ENCODE measurements at places on chromosomes 6 and 20.

DNA sequence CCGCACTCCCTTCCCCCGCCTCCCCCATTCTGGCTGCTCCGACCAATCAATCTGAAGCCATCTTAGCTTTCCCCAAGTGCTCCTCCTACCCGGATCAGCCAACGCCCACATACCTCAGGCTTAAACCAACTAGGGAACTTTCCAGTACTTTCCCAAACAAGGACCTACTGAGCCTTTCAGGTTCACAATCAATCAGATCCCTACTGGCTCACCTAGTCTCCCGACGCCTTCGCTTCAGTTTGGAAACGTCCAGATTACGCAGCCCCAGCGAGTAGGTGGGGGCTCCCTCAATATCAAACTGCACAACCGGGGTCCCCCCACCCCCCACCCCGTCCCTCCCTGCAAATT is 432 bp downstream of the HSPA1L start:
- peak; percentile 96 for DNase-seq

DNA sequence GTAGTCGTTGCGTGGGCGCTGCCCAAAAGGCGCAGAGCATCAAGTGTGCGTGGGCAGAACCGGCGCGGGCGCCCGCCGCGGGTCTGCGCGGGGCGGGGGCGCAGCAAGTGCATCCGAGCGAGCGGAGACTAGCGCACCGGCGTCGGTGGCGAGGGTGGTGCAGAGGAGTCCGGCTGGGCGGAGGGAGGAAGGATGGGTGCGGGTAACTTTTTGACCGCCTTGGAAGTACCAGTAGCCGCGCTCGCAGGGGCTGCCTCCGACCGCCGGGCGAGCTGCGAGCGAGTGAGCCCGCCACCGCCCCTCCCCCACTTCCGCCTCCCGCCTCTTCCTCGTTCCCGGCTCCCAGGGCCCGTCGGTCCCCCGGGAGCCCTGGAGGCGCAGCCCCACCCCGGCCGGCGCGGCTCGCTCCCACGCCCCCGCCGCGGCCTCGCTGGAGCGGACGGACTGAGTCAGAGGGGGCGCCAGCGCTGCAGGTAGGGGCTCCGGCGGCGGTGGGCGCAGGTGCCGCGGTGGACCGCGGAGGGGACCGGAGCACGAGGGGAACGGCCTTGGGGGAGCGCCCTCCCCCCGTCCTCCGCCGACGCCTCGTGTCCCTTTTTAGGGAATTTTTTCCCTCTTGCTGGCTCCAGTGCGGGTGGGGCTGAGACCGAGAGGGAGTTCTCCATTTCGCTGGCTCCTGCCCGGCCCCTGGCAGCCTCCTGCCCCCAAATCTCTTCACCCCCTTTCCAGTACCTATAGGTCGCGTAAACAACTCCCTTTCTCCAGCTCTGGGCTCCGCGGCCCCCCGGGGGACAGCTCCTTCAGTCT is 1.6 kb upstream of the DBNDD2 start:
- DNase-seq, result peak; percentile 79

DNA sequence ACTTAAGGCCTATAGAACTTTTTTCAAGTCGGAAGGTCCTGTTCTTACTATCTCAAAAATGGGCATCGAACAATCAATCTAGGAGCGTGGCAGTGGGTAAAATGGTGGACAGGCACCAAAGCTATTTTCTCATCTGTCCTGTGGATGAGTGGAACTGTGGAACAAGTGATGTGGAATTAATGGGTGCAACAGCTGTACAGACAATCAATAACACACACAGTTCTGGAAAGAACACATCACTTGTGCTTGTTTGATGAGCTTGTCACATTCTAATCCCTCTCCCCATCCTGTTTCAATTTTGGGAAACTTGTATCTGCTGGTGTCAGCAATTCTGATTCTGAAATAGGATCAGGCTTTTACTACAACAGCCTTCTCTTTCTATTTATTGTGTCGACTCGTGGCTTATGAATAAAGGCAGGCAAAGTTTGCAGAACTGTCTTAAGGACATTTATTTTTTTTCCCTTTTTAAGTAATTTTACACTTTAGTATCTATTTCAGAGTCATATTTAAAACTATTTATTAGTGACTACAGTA is 11.5 kb downstream of the RBM24 start:
- no peak for DNase-seq

GRCh38 chr6:155306958-155307357 is 7.3 kb downstream of the TFB1M start:
- DNase-seq, result no peak

- no peak for DNase-seq
Measured at GRCh38 chr6:2004888-2005287, 240.5 kb downstream of the GMDS start.

- DNase-seq, result no peak
Measured at GRCh38 chr6:169972736-169973135, 221.3 kb downstream of the ERMARD start.

DNA sequence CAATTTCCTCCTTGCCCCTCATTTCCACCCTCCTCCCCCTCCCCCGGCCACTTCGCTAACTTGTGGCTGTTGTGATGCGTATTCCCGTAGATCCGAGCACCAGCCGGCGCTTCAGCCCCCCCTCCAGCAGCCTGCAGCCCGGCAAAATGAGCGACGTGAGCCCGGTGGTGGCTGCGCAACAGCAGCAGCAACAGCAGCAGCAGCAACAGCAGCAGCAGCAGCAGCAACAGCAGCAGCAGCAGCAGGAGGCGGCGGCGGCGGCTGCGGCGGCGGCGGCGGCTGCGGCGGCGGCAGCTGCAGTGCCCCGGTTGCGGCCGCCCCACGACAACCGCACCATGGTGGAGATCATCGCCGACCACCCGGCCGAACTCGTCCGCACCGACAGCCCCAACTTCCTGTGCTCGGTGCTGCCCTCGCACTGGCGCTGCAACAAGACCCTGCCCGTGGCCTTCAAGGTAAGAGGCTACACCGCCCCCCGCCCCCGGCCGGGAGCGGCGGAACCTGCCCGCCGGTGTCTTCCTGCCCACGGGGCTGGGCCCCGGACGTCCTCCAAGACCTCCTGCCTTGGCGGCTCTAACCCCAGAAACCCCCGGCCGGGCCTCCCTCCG is 44.9 kb upstream of the SUPT3H start:
- DNase-seq, result peak; percentile 20

DNA sequence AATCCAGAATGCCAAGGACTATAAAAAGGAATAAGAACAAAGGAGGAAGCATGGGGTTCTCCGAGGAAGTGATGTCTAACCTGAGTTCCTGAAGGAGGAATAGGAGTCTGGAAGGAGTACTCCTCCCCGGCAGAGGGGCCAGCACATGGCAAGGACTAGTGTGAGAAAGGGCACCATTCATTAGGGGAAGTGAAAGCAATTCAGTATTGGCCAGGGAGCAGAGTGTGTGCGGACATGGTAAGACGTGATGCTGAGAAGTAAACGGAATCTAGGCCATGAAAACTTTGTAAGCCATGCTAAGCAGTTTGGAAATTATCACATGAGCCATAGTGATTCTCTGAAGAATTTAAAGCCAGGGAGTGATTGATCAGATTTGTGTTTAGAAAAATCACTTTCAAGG is 218.9 kb upstream of the PRDM1 start:
- DNase-seq, result no peak

- DNase-seq, result no peak
Measured at GRCh38 chr6:32216998-32217397, 6.9 kb downstream of the NOTCH4 start.

DNA sequence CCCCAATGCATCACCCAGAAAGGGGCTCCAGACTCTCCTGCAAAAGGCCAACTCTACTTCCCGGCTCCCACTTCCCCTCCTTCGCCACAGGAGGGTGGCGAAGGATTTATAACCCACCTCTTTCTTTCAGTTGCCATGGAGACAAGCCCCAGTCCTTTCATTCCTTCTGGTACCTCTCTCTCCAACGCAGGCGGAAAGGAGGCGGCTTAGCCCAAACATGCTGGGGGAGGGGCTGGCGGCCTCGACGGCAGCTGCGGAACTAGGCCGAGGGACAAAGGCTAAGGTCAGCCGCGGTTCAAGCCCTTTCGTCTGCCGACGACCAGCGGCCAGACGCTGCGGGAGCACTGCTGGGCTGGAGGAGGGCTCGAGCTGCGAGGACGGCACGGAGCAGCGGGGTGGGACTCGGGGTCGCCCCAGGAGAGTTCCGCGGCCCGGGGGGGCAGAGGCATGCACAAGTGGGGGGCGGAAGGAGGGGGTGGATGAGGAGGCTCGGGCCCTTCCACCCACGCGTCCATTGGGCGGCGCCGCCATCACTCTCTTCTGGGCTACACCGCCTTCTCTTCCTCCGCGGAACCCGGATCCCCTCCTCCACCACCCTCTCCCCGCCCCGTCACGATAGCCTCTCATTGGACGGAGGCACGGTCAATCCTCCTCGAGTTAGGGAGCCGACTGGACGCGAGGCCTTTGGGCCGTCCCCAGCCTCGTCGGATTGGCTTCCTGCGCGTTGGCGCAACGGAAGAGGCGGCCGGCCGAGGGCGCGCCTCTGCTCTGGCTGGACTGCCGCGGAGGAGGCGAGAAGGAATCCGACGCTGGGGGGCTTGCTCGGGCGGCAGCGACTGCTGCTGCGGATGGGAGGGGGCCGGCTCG is at the start of gene PANK2:
TSS of gene PANK2 (plus strand) at position 766 of the 867 bp plus-strand sequence.
- DNase-seq, result peak; percentile 98

DNA sequence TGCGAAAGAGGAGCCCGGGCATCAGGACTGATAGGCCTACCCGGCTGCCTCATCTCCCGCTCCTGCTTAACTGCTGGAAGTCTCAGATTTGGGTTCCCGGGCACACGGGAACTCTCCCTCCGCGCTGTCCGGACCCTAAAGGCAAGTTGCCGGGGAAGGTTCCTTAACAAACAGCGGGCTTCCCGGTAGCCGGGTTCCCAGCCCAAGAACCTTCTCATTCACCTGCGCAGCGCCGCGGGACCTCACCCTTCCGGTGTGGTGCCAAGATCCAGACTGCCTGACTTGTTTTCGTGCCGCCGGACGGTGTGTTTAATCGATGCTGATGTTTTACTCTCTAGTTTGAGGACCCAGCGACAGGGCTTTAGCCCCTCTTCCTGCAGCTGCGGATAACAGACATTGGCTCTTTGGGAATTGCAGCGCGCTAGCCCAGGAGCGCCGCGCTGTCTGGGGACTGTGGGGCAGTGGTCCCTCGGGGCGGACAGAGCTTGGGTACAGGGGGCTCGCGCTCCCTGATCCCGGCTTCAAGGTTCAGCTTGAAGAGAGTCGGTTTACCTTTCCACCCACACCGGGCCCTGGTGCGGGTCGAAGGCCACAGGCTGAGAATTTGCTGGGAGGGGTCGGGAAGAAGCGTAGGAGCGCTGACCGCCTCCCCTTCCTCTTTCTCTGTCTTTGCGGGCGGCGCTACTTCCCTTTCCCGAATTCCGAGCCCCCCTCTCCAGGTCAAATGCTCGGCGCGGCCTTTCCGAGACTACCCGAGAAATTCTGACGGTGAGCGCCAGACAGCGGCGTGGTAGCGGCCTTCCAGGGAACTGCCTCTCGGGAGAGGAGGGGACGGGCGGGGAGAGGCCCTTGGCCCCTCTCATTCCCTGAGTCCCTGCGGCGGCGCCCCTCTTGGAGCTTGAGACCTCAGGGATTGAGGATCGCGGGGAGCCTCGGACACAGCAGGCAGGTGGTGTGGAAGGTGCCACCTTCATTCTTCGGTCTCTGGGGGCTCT is 17.2 kb downstream of the ABT1 start:
- DNase-seq, result no peak

GRCh38 chr20:35984382-35984781 is 16.0 kb downstream of the CNBD2 start:
- DNase-seq, result no peak

GRCh38 chr20:34843421-34843820 is 18.0 kb upstream of the NCOA6 start:
- no peak for DNase-seq

DNA sequence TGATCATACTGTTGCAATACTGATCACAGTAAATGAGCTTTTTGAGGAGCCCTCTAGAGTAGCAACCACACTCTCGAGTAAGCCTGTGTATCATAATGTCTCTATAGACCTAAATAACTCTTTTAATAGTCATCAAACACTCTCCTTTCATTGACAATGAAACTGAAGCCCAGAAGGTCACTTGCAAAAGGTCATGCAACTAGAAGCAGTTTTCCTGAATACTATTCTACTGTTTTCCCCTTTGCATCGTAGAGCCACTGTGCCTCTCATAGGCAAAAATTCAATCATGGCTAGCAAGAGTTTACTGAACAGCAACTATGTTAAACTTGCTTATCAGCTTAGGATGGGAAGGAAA is 105.3 kb downstream of the HIVEP2 start:
- no peak for DNase-seq

GRCh38 chr20:17987988-17988387 is 19.2 kb downstream of the MGME1 start:
- no peak for DNase-seq

DNA sequence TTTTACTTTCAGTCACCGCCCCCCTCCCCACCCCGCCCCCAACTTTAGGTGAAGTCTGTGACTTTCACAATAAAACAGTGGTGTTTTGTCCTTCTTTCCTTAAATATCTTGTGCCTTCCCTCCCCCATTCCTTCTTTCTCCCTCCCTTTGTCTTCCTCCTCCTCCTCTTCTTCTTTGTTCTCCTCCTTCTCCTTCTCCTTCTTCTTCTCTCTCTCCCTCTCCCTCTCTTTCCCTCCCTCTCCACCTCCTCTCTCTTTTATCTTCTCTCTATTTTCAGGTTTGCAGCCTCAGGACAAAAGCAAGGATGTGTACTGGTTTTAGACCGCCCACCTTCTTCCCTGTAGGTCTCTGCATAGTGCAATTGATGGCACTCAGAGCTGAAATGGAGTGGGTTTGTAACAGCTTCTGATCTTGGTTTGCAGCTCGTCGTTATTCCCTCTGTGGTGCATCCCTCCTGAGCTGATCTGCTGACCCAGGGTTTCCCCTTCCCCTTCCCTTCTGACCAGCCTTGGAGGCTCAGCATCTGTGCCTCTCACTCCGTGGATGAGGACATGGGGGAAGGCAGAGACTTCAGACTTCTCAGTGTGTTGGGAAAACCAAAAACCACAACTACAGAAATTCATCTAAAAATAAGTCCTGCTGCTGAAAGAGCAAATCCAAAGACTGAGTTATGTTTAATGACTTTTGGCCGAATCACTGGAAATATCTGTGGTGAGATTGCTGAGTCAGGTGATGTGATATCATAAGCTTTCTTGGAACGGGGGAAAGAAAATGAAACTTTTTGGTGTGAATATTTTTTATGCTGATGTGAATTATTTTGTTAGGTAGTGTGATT is 6.9 kb downstream of the VGLL2 start:
- DNase-seq, result no peak

GRCh38 chr6:97427648-97428047 is 144.6 kb upstream of the MMS22L start:
- DNase-seq, result no peak

Measured in HT-29 (cell line).